ENCODE measurements at places on chromosomes 3 and 15.

- DNase-seq = no peak
These were observed 67.2 kb downstream of the PEX5L start for GRCh38 chr3:179969525-179969924.

DNA sequence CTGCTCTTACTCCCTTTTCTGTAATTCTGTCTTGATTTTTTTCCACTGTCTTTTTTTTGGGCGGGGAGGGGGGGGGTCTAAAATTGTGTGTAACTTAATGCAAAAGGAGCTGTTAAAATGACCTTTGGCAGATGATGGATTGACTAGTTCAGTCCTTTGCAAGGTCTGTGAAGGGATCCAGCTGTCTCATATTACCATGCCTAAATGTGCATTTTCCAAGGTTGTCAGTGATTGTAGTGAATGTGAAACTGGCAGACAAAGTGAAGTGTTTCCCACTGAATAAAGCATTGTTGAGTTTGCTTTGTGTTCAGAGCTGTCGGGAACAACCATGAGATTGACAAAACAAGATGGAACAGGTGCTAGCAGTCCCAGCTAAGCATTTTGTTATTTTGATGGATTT is 110.1 kb upstream of the SKOR1 start:
- DNase-seq = no peak

- DNase-seq = no peak
These were observed 57.0 kb upstream of the NR2F2 start for GRCh38 chr15:96273317-96274086.

GRCh38 chr3:149971403-149972075 is 844 bp upstream of the PFN2 start:
- DNase-seq = peak; percentile 9

- no peak for DNase-seq
These were observed 38.9 kb upstream of the RNU6-1 start for GRCh38 chr15:67878712-67879206.

- no peak for DNase-seq
These were observed 55.8 kb downstream of the TMED3 start for GRCh38 chr15:79366691-79367090.
